ENCODE measurements at places on chromosomes 6 and 20.

DNA sequence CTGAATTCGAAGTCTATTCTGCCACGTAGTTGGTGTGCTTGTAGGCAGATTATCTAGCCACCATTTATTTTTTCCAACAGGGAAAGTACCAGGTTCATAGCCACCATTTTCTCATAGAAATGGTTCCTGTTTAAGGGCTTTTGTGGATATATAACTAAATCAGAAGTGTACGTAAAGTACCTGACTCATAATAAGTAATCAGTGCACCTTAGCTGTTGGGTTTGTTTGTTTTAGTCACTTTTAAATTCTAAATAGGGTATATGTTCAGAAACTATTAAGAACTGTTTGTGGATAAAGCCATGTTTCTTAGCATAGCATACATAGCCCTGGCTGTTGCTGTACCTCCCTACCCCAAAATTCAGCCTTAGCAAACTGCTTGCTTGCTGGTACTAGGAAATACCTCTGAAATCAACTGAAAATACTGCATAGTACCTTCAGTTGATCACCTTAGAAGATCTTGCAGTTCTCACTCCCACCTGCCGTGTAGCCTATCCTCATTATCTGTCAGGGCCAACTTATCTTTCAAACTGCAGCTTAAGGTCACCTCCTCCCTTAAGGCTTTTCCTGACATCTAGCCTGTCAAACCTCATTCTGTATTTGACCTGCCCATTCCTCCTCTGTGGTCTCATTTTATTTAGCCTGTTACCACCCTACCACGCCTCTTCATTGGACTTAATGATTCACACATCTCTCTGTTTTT lies 44.6 kb upstream of the COL10A1 start:
- no peak for DNase-seq

- no peak for DNase-seq
These were observed 168.5 kb downstream of the CDC5L start for GRCh38 chr6:44556046-44556445.

- DNase-seq: no peak
These were observed 135.2 kb upstream of the PREP start for GRCh38 chr6:105537981-105538578.

DNA sequence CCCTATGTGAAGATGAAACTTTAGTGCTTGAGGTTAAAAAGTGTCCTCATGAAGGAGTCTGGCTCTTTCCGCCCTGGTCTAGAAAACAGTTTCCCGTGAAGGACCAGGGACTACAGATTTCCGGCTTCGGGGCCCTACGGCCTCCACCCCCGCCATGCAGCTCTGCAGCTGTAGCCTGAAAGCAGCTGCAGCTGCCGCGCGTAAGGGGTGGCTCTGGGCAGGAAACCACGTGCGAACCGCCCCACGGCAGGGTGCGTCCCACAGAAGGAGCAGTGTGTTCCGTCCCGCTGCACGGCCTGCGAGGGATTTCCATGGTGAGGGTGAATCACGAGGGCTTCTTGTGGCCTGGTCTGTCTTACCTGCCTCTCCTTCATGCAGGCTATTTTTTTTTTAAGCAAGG lies 117.0 kb downstream of the ERMARD start:
- no peak for DNase-seq

GRCh38 chr6:1991332-1991878 lies 254.0 kb downstream of the GMDS start:
- DNase-seq: no peak

DNA sequence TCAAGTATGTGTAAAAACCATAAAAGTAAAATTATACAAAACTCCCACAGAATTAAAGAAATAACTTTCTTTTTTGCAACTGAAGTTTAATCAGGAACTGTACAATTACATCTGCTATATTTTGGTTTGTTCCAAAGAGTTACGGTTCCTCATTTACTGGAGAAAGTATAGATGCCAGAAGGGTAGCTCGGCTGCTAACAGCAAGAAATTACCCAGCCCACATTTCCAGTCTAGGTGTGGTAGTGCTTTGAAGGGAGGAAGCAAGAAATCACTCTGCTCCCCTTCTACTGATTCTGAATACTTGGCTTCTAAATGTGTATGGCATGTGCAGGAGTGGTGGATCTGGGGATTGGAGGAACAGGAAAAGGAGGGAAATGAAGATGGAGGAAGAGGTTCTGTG lies 441.3 kb downstream of the CDC5L start:
- DNase-seq: no peak

DNA sequence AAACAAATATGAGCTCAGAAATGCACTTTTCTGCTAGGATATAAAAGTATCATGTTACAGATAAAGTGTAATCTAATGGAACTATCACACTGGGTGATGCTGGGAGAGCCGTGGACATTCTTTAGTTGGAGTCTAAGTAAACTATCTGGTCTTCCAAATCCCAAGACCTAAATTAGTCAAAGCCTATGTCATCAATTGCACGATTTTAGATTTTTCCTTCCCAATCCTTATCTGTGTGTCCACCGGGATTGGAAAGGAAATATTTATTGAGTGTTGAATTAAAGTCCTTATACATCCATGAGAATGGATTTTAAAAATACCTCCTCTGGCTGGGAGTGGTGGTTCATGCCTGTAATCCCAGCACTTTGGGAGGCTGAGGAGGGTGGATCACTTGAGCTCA lies 19.6 kb upstream of the MRAP2 start:
- DNase-seq: no peak

- DNase-seq: peak; percentile 77
These were observed 247.9 kb upstream of the BMP2 start for GRCh38 chr20:6519556-6519955.

DNA sequence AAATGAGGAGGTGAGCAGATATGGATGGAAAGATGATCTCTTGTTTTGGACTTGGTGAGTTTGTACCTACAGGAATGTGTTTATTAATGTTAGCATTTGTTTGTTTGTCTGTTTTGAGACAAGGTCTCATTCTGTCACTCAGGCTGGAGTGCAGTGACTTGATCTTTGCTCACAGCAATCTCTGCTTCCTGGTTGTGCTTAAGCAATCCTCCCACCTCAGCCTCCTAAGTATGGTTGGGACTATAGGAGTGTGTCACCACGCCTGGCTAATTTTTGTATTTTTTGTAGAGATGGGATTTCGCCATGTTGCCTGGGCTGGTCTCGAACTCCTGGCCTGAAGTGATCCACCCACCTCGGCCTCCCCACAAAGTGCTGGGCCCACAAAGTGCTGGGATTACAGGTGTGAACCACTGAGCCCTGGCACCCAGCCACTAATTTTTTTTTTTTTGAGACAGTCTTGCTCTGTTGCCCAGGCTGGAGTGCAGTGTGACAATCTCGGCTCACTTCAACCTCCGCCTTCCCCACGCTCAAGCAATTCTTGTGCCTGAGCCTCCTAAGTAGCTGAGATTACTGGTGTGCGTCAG lies 7.1 kb downstream of the CASP8AP2 start:
- DNase-seq: no peak

- no peak for DNase-seq
These were observed 3.5 kb downstream of the GATA5 start for GRCh38 chr20:62472138-62472940.

DNA sequence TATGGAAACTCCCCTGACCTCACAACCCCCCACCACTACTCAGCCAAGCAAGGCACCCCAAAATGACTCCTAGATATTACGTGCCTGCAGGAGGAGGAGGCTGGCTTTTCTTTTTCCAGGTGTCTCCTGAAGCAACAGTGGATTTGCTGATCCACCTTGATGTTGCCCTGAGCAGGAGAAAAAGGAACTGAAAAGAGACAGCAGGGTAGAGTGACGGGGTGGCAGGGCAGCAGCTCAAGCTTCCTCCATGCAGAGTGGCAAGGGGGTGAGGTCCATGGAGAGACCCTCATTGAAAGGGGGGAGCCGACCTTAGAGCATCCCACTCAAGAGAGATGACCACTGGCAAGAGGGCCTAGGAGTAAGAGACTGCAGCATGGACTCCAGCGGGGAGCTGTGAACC lies 112.0 kb upstream of the SIRPA start:
- no peak for DNase-seq

GRCh38 chr6:52562911-52563310 lies 13.9 kb downstream of the TRAM2 start:
- DNase-seq: no peak

GRCh38 chr6:106883808-106884262 lies 90.7 kb downstream of the CD24 start:
- DNase-seq: peak; percentile 9

DNA sequence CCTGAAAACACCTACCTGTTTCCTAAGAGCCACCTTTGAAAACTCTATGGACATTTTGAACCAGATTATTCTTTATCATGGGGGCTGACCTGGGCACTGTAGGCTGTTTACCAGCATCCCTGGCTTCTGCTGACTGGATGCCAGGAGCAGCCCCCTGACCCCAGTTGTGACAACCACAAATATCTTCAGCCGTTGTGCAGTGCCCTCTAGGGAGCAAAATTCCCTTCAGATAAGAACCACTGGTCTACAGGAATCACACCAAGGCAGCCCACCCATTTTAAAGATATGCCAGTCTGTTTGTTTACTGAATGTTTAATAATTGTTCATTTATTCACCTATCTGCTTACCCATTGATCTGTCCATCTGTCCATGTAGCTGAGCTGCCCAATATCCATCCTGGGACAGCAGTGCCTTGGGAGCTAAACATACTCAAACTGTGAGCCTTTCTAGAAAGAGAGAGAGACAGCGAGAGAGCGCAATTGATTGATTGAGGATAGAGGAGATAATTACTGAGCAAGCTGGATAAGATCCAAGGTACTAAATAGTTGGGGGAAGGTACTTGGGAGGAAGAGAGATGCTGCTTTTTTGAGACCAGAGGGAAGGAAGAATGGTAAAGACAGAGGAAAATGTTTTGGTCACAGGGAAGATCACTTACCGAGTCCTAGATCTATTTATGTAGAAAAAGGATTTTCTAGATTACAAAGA lies 276.8 kb downstream of the NRN1 start:
- DNase-seq: no peak

DNA sequence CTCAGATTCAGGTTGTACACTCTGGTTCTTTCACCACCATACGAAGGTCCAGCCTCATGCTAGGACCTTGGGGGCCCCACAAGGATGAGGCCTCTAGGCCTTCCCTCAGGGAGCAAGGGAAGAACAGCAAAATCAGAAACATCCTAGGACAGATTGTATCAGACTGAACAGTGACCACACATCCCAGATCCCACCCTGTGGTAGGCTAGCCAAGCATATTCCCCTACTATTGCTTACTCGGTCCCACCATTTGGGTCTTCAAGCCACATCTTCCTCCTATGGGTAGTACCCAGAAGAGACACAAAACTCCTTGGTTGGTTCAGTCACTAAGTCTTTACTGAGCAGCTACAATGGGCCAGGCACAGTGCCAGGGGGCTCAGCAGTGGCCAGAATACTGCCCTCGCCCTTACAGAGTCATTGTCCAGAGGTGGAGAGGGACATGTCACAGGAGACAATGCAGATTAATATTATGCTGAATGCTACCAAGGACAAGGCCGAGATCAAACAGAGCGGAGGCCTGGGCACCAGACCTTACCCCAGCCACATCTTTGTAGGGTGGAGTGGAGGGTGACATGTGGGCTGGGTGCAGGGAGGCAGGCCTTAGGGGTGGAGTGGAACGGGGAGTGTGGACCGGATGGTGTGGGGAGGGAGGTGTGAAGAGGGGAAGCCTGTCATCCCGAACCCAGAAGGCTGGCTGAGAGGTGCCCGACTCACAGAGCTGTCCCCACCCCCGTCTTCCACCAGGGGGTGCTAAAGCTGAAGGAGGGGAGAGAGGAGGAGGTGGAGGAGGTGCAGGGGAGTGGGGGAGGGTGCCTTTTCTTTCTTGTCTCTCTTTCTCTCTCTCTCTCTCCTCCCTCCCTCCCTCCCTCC lies 6.8 kb upstream of the MAPK13 start:
- DNase-seq: peak; percentile 83

DNA sequence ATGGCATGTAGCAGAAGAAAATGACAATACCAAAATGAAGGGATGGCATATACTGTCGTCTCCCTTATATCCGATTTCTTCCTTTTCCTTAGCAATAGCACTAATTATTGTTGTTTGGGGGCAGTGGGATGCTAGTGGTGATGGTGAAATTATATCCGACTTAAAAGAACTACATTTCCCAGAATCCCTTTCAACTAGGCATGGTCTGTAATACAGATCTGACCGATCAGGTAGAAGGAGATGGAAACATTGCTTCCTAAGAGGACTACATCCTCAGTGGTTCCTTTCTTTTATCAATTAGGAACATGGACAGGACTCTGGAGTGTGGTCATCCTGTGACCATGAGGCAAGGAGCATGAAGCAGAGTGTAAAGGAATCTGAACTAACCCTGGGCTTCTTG lies 532.6 kb downstream of the CBLN4 start:
- no peak for DNase-seq

GRCh38 chr6:24394780-24395437 lies 7.8 kb upstream of the MRS2 start:
- peak; percentile 96 for DNase-seq

- no peak for DNase-seq
These were observed 7.2 kb downstream of the PRDM13 start for GRCh38 chr6:99613705-99614429.

DNA sequence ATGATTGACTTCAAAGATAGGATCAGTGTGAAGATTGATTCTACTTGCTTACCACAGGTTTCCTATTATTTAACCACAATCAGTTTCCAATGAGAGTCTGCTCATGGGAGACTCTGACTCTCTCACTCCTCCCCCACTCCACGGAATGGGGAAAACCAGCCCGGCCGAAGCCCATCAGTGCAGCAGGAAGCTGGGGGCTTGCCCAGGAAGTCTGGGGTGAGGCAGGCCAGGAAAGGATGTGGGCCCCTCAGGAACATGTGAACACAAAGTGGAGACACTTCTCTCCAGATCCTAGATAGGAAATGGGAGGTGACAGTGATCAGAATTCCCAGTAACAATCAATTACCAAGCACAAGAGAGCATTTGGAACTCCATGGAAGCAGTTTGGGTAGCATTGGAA lies 144.2 kb downstream of the TTLL2 start:
- no peak for DNase-seq

DNA sequence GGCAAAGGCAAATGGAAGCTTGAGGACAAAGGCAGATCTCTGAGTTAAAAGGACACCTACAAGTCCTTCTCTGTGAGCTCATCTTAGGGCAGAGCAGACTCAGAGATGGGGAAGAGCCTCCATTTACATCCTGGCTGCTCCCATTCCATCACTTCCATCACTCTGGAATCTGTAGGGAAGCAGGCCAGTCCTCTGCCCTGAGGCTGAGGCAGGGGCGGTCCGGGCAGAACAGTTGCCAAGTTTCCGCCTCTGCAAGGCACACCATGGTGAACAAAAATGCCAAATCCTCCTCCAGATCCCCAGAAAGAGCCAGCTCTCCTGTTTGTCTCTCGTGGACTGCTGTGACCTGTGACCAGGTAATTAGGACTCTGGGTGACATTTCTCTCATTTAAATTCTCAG lies 209.6 kb upstream of the SSTR4 start:
- DNase-seq: no peak

DNA sequence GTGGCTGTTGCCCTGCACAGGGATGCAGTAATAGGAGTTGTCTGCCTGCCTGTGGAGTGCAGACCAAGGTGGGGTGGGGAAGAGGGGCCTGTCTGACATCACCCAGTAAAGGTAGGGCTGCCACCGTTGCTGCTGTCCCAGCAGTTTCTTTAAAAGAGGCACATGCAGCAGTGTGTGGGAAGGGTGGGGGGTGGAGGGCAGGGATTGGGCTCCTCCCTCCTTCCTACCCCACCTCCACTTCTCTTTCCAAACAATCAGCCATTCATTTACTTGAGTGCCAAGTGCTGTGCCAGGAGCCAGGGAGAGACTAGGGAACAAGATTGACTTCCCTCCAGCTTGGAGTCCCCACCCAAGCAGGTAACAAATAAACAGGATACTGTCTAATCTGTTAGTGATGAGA lies 66.8 kb upstream of the MYL9 start:
- DNase-seq: no peak

GRCh38 chr6:38773338-38773737 lies 58.2 kb downstream of the DNAH8 start:
- peak; percentile 7 for DNase-seq

- DNase-seq: peak; percentile 36
These were observed 64.8 kb downstream of the UTRN start for GRCh38 chr6:144349690-144350527.

Measured in amniotic epithelial cell (primary cell).